Esophagus squamous epithelium (tissue), 5 donors: ENCODE measurements at places on chromosomes 7 and 10.
A peak's percentile ranks its signal among the peaks of the same experiment; 100 is the strongest.

DNA sequence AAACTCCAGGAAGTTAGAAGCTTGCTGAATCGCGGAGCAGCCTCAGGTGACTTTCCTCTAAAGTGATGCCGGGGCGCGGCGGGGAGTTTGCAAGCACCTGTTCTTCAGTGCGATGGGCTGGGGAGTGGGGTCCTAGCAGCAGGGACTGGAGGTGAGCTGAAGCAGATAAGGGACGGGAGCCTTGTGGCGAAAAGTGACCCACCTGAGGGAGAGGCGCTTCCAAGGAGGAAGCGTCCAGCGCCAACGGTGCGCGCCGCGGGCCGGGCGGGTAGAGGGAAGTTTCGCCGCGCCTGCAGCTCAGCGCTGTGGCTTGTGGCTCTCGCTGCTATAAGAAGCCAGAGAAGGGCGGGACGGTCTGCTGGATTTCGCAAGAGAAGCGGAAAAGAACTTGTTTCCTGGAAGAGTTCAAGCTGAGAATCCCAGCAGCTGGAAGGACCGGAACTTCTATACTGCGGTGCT is at the start of gene STEAP4:
STEAP4 (minus strand) TSS at position 305 of the 459 bp plus-strand sequence. CDS start 22,625 bp downstream, outside the sequence.
- DNase-seq = peak; percentile 10

DNA sequence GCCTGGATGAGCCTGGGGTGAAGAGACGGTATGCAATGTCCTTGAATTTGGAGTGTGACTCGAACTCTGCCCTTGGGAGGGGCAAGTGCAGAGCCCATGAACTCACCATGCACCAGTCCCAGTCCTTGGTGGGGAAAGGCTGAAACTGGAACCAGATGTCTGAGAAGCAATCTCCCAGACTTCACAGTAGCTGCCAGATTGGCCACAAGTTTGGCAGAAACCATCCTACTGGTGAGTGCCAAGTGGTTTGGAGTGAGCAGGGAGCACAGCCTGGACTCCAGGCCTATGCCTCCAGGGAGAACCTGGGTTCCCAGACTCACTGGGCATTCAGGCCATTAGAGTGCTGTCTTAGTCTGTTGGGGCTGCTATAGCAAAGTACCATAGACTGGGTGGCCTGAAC is 99.6 kb upstream of the LYZL1 start:
- DNase-seq = no peak

DNA sequence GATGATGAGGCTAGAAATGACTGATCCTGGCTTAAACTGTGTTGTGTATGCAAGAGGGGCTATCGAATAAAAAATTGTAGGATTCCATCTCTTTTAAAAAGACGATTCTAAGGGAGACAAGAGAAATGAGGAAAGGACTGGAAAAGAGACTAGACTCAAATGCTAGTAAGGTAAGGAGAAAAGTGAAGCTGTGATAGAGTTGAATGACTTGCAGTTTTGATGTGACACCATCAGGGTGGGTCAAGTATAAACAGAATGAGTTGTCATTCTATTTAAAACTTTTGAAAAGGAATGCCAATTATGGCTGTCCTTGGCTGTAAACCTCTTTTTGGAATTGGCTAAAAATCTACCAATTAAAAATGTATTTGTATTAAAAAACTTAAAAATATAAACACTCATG is 184.5 kb upstream of the PHF14 start:
- no peak for DNase-seq

- DNase-seq = no peak
These were observed 598.5 kb downstream of the SDK1 start for GRCh38 chr7:3899559-3899991.

GRCh38 chr10:89904755-89905154 is 203.4 kb downstream of the KIF20B start:
- no peak for DNase-seq

- DNase-seq = no peak
These were observed 278.2 kb downstream of the PLXDC2 start for GRCh38 chr10:20094226-20094976.

- no peak for DNase-seq
These were observed 27.9 kb downstream of the CALML3 start for GRCh38 chr10:5552376-5553321.

- no peak for DNase-seq
These were observed 98.7 kb downstream of the HTR5A start for GRCh38 chr7:155168597-155169480.

DNA sequence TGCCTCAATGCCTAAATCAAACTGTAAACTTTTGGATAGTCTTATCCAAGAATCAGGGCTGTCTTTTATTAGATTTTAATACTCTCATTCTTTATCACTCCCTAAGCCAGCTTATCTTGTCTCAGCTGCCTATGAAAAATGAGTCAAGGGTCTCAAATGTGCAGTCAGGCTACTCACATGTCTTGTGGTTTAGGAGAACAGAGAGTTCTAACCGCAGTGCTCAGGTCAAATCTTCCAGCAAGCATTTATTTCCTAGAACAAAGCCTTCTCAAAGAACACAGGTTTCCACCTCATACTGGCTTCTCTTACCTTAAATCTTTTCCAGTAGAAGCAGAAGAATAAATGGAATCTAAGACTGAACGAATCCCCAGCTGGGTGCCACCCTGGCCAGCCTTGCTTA is 23.5 kb downstream of the HTR5A start:
- DNase-seq = no peak

DNA sequence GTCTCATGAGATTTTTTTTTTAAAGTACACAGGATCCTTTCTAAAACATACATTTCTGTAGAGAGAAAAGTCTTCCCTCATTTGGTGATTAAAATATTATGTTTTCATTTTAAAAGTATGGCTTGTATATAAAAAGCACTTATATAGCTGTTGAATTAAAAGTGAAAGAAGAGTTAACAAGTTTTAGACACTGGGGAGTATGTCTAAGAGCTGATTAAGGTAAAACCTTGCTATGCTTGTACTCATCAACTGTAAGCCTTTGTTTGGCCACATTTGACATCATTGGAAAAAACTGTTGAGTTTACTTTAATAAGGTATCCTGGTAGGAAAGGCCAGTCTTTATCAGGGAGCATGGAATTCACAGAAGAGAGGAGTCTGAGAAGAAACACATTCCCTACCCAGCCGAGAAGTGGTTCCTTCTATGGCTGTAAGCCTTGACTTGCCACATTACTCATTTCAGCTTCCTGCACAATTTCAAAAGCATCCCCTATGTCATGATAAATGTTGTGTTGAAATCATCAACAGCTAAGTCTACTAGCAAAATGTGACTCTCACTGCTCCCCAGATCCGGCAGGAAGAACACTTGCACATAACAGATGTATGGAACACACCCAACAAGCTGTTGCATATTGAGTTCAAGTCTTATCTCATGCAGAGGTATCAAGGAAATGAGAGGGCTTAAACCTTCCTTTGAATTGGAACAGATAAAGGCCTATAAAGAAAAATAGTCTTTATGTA is 171.8 kb upstream of the CDK1 start:
- no peak for DNase-seq

DNA sequence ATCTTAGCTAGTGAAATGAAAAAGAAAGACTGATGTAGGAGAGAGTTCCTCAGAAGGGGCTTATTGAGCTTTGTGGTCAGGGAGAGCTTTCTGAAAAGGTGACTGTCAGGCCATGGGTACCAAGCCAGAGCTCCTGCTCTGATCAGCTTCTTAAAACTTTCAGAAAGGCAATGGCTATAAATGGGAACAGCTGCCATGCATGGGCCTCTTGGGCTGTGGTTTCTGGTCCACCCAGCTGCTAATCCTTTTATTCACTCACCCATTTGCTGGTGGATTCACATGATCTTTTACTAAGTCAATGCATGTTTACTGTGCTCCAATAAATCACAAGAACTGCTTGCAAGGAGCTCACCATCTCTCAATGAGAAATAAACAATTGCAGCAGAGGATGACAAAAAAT is 60.1 kb upstream of the ZPBP start:
- no peak for DNase-seq

DNA sequence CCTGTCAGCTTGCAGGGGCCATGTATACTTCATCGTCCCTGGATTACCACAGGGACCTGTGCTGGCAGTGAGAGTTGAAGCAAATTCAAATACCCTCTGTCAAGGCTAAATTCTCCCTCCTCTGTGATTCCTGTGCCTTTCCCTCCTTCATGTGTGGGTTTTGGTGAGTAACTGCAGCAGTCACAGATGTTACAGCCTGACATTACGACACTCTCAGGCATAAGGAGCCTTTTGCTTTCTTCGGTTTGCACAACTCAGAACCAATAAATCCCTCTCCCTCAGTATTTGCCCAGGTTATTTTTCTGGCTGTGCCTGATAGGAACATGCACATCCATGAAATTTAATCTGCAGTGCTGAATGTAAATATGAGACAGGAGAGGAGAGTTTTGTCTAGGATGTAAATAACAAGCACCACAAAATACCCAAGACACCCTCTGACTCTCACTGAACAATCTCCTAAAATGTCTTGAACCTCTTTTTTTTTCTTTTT is 997.2 kb upstream of the GHITM start:
- DNase-seq = no peak

GRCh38 chr7:150974468-150975391 is 3.4 kb downstream of the KCNH2 start:
- no peak for DNase-seq

- no peak for DNase-seq
These were observed 20.5 kb upstream of the PITRM1 start for GRCh38 chr10:3192856-3193635.

DNA sequence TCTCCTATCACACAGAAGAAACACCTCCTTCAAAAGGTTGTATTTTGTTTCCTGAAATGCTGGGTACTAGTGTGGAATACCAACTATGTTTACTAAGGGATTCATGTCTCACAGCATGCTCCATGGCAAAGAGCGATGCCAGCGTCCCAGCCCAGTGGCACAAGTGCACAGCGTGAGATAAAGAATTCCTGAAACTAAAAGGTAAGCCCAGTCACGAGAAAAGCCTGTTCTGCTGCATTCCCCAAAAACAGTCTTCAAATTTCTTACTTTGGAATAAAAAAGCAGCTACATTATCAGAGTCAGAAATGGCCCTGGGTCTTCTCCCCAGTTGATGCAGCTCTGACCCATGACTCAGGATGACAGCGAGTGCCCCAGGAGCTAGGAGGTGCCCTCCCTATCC is 53.1 kb upstream of the DDC start:
- DNase-seq = no peak

GRCh38 chr7:5423976-5424748 is 528 bp upstream of the TNRC18 start:
- DNase-seq = peak; percentile 69

GRCh38 chr7:38296059-38296857 is 22.8 kb upstream of the TARP start:
- no peak for DNase-seq

DNA sequence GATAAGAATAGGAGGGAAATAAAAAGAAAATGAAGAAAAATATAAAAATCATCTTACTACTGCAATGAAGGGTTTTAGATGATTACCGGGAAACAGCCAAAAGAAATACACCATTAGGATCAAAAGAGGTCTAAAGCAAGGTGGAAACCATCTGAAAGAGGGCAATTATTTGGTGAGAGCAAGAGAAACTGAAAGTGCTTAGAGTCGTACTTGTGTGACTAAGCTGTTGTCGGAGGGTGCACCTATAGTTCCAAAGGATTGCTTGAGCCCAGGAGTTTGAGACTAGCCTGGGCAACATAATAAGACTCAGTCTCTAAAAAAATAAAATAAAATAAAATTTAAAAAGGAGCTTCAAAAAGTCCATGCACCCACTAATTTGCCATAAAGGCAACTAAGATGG is 169.5 kb downstream of the DKK1 start:
- no peak for DNase-seq

GRCh38 chr10:31321396-31321941 is 2.5 kb downstream of the ZEB1 start:
- DNase-seq = no peak

GRCh38 chr10:21427804-21428481 is 97.5 kb downstream of the SKIDA1 start:
- DNase-seq = no peak

DNA sequence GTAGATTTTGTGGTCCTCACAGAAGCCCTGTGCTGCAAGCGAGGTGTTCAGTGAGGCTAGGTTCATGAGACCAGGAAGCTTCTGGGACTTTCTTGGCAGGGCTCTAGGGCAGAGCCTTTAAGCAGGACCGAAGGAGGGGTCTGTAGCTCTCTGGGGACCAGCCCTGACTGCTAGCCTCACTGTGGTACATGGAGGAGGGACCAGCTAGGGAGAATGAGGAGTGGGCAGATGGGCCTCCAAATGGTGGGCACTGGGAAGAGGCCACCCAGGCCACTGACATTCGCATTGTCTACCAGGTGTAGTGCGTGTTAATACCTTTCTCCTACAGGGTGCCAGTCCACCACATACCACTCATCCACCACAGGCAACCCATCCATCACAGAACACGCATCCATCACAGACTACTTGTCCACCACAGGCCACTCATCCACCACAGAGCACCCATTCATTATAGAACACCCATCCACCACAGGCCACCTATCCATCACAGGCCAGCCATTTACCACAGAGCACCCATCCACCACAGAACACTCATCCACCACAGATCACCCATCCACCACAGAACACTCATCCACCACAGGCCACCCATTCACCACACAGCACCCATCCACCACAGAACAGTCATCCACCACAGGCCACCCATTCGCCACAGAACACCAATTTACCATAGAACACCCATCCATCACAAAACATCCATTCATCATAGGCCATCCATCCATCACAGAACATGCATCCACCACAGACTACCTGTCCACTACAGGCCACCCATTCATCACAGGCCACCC is 31.6 kb upstream of the ZNF488 start:
- no peak for DNase-seq

DNA sequence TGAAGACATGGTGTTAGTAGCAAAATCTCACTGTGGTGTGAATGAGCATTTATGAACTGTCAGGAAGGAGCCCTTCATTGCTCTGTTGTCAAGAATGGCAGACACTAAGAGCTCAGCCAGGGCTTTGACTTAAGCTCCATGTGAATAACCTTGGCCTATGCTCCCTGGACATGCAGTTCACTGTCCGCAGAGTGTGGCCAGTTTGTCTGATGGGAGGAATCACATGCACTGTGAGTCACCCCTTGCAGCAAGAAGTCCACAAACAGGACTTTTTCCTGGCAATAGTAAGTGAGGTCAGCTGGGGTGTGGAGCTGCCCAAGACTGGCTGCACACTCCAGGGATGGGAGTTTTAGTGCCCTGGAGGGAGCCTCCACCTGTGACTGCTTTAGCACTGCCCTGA is 49.5 kb downstream of the ZNF37A start:
- DNase-seq = no peak

- DNase-seq = no peak
These were observed 890.2 kb upstream of the KCND2 start for GRCh38 chr7:119382726-119383125.

GRCh38 chr7:2978408-2978807 is 65.3 kb downstream of the CARD11 start:
- no peak for DNase-seq

- no peak for DNase-seq
These were observed 585.0 kb upstream of the FOXK1 start for GRCh38 chr7:4097001-4097609.

GRCh38 chr10:68052463-68052862 is 22.6 kb downstream of the HERC4 start:
- no peak for DNase-seq

DNA sequence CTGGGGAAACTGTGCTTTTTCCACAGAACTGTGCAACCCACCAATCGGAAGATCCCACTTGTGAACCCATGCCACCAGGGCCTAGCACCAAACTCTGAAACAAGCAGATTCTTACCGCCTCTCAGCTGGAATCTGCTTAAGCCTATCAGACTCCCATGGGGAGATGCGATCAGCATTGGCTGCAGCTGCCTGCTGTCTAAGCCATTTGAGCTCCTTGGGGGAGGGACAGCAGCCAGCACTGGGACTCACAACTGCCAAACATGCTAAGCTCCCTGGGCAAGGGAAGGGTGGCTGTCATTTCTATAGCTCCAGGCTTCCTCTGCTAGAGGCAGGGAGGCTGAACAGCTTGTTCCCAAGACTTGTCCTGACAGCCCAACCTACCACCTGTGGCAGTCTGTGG is 283.8 kb downstream of the CDK14 start:
- DNase-seq = no peak
